ENCODE measurements at places on chromosomes 12 and 14. TPM values are rescaled to one million over a fixed set of nuclear protein-coding genes. Genes with fewer than 3 reads are reported as not detected.

GRCh38 chr12:49910331-49911212 is 6.9 kb upstream of the FAIM2 start:
- no peak for DNase-seq

DNA sequence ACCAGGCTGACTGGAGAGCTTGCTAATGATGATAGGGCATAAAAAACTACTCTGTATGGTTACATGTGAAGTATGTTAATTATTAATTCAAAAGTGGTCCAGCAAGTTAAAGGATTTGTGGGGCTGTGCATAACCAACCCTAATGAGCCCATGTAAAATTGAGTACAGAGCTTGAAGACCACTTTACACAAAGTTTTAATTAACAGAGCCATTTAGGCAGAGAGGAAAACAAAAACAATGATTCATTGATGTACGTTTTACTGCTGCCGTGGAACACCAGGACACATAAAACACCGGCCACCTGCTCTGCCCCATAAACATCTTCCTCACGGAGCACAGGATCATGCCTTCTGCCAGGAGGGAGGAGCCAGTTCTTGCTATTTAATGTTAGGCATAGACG is 83.5 kb downstream of the RIMBP2 start:
- no peak for DNase-seq

DNA sequence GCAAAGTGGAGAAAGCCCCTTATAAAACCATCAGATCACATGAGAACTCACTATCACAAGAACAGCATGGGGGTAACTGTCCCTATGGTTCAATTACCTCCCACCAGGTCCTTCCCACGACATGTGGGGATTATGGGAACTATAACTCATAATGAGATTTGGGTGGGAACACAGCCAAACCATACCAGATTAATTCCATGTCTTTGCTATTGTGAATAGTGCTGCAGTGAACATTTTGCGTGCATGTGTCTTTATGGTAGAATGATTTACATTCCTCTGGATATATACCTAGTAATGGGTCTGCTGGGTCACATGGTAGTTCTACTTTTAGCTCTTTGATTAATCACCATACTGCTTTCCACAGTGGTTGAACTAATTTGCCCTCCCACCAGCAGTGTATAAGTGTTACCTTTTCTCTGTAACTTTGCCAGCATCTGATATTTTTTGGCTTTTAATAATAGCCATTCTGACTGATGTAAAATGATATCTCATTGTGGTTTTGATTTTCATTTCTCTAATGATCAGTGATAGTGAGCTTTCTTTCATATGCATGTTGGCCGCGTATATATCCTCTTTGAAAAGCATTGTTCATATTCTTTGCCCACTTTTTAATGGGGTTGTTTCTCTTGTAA is 29.7 kb upstream of the SAV1 start:
- DNase-seq = no peak

GRCh38 chr14:94110552-94111181 is at the start of gene IFI27:
Gene IFI27, plus strand, starts transcription at chr14:94110736.
- DNase-seq = peak; percentile 53

DNA sequence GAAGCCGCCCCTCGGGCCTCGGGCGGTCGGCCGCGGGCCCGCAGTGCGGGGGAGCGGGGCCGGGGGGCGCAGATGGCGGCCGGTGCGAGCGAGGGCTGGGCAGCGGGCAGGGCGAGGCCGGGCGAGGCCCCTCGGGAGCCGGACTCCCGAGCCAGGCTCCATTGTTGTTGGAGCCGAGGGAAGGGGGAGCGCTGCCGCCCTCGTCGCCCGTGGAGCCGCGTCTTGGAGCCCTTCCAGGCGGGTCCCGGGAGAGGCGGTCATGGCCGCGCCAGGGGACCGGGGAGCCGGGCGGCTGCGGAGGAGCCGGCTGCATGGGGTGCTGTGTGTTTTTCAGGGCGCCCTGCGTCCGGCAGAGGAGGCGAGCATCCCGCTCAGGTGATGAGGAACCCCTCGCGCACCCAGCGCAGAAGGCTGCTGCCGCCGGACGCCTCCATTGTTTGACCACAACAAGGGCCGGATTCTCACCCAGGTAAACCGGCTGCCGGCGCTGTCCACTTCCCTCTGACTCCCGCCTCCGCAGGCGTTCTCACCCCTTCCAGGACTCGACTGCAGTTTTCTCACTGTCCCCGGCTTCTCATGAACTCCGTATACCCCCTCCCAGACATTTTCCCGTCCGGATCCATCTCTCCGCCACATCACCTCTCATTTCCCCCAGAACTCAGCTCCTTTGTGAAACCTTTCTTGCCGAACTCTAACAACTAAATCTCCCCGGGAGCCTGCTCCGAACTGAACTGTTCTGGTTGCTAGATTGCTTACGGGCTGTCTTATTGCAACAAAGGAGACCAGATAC is 732 bp downstream of the ZNF664 start:
- DNase-seq = peak; percentile 57

DNA sequence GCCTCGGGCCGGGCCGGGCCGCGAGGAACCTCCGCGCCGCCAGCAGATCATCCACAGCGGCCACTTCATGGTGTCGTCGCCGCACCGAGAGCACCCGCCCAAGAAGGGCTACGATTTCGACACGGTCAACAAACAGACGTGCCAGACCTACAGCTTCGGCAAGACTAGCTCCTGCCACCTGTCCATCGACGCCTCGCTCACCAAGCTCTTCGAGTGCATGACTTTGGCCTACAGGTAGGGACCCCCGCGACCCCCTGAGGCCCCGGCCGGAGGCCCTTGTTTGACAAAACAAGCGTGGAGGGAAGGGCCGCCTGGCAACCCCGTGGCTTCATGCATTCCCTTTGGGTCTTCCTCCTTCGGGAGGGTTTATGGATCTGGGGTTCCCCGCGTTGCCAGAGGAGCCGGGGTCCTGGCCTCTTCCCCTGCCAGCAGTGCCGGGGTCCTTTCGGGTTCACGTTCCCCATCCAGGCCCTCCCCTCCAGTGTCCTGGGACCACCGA is 526 bp downstream of the MLXIP start:
- DNase-seq = peak; percentile 65

DNA sequence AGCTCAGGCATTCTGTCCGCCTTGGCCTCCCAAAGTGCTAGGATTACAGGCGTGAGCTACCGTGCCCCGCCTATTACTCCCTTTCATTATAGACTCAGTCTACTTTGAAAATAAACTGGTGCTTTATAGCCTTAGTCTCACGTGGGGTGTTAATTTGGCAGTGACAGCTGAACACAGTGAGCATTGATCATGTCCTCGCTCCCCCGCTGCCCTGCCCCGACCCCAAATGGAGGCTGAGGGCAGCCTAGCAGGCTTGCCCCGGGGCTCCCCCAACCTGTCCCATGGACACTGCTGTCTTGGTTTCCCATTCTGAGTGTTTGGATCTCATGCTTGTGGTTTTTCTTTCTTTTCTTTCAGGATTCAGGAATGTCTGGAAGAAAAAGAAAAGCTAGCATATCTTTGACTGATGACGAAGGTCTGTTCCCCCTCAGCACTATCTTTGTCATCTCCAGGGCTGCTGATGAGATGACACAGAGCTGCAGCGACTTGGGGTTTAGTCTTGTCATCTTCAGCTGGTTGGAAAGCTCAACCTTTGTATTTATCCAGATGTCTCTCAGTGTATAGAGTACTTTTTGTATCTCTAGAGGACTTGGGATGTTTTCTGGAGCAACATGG is 42.2 kb downstream of the EP400 start:
- DNase-seq = no peak

DNA sequence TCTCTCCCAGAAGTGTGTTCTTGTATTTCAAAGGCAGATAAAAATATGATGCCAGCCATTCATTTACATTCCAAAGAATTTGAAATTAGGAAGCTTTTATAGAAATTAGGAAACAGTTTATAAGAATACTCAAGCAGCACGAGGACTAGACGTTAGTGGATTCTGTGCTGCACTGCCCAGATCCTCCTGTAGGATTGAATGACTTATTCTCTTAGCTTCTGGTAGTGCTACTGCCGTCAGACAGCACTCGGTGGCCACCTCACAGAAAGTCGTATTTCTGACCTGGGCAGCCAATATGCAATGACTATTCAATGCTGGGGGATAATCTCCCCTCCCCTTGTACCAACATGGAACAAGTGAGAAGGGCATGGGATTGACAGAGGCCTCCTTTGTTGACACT is 326.4 kb downstream of the RPL10L start:
- DNase-seq = no peak

- no peak for DNase-seq
Observed at GRCh38 chr12:127038152-127038551, 1228.8 kb upstream of the TMEM132C start.

GRCh38 chr12:94674835-94675234 is 24.5 kb upstream of the TMCC3 start:
- DNase-seq = no peak

DNA sequence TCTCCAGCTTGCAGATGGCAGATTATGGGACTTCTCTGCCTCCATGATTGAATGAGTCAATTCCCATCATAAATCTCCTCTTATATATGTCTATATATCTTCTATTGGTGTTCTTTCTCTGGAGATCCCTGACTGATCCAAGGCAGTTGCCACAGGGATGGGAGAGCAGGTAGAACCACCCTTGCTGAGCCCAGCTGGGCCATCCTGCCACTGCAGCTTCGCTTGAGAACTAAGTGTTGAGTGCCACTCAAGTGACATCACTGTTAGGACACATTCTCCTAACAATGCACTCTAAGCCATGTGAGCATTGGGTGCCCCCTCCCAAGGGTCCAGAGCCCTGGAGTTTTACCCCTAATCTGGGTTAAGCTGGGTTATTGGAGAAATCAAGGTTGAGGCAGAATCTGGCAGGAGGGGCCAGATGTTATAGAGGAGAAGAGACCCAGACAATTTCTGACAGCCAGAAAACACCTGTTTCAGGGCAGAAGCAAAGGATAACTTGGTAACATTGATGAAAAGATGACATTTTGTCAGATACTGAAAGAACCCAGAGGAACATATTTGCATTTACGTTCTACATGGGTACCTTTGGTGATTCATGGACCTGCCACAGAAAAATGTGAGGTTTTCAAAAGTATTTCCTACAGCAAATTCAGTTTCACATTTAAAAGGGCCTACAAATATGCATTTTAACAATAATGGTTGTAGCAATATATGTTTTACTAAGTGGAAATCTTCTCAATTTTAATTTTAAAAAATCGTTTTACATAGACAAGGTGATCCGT is 57.2 kb upstream of the MAX start:
- no peak for DNase-seq

GRCh38 chr14:50762001-50762930 is 68.7 kb downstream of the NIN start:
- DNase-seq = no peak

- DNase-seq = no peak
Observed at GRCh38 chr12:4648104-4648500, 749 bp downstream of the AKAP3 start.

The TAS2R50 gene
- 7.2 TPM for total RNA-seq

The PRDM4 gene
- 34.6 TPM for total RNA-seq

The MYO1A gene
- total RNA-seq = 0.23 TPM

The TMEM233 gene
- 2.4 TPM for total RNA-seq

The MANSC1 gene
- 38.9 TPM for total RNA-seq

The CHGA gene
- not detected for total RNA-seq

The CHFR gene
- total RNA-seq = 67.0 TPM

The CS gene
- total RNA-seq = 196 TPM

Measured in ureter (tissue), 1 donor.